ENCODE measurements at places on chromosomes 2 and 18.

GRCh38 chr2:159130302-159130701 lies 156.2 kb downstream of the WDSUB1 start:
- DNase-seq, result peak; percentile 52

DNA sequence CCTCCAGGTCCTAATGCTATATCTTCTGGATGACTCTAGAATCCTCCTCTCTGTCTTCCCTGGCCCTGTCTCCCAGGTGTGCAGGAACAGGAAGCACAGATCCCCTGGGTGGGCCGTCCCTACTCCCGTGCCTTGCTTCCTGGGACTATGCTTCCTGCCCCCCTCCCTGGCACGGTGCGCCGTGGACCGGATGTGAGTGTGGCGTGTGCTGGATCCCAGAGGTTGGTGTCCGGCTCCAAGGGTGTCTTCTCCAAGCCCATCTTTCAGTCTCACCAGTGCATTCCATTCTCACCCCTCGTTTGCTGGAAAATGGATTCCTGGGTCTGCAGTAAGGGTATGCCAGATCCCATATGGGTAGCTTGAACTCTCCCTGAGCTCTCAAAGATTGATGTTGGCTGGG lies 144.4 kb upstream of the TWIST2 start:
- DNase-seq, result no peak

DNA sequence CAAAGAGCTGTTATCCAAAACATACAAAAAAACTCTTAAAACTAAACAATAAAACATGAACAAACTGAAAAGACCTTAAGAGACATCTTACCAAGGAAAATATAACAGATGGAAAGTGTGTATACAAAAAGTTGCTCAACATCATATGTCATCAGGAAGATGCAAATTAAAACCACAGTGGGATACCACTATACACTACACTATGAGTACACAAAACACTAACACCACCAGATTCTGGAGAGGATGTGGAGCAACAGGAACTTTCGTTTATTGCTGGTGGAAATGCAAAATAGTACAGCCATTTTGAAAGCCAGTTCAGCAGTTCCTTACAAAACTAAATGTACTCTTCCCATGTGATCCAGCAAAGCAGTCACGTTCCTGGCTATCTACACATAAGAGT lies 221.4 kb downstream of the CMPK2 start:
- no peak for DNase-seq

- no peak for DNase-seq
Measured at GRCh38 chr2:165067643-165068486, 112.5 kb upstream of the SLC38A11 start.

DNA sequence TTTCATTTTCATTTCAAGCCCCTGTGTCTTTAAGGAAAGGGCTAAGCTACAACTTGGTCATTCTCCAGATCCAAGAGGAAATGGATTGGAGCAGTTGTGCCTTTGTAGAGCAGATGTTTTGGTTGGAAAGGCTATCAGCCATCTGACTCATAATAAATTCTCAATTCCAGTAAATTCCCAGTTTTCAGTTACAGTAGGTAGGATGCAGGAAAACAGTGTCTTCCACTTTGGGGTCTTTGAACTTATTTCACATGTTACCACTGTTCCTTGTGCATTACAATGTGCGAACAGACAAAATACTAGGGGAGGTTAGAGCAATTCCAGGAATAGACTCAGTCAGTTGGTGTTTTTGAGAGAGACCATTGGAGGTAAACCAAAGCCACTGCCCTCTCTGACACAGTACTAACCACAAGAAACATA lies 211.9 kb downstream of the BABAM2 start:
- peak; percentile 3 for DNase-seq

DNA sequence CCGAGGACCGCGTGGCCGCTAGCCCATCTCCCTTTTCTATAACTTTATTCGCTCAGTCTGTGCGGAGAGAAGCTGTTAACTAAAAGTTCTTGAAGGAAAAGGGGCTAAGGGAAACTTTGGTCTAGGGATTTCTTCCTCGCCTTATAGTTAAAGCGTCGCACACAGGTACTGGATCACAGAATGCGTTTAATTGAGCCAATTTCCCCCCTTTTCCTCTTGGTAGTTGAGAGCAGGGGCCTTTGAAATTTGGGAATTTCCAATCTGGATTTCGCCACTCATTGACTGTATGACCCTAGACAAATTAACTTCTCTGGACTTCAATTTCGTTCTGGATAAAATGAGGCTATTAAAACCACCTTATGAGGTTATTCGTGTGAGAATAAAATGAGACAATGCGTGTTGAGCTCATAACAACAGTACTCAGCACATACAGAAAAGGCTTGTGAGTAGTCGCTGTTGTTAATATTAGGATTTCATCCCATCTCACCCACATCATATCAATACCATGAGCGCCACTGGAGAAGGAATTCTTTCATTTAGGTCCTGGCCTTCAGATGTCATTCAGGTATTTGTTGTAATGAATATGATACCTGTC lies 763 bp upstream of the OLA1 start:
- DNase-seq, result no peak

DNA sequence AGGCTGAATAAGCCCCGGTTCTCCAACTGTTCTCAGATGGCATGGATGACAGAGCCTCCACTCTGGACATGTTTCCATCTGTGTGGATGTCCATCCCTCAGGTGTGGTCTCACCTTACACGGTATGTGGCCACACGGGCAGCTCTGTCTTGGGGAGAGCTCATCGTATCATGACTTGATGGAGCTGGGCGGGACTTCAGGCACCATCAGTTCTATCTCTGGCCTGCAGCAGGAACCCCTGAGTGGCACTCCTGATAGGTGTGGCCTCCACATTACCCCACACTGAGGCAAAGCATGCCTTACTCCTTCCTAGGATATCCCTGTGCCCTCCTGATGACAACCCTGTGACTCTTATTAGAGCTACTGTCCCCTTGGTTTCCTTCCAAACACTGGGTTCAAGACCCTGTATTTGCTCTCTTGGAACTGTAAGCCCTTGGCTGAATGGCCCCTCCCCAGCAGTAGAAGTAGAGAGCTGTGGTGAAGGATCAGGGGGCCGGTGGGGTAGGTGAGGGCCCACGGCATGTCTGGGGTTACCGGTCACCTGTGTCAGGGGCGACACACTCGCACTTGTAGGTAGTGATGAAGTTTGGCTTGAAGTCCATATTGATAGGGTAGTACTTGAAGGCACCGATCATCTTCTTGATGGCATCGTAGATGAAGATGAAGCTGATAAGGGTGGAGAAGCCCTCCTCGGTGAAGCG lies 48.2 kb downstream of the MTHFD2 start:
- no peak for DNase-seq

DNA sequence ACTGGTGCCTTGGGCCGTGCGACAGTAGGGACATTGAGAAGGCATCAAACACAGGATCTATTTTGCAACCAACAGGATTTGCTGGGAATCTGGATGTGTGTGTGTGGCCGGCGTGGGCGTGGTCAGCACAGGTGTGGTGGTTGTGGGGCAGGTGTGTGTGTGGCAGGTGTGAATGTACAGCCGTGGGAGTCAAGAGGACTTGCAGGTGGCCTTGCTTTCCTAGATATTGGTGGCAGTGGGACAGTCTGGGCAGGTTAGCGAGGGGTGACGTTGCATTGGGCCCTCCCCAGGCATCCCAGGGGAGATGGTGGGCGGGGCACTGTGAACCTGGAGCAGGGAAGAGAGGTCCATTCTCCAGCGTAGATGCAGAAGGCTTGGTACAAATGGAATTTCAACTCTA lies 3.2 kb upstream of the LIMS2 start:
- DNase-seq, result no peak

DNA sequence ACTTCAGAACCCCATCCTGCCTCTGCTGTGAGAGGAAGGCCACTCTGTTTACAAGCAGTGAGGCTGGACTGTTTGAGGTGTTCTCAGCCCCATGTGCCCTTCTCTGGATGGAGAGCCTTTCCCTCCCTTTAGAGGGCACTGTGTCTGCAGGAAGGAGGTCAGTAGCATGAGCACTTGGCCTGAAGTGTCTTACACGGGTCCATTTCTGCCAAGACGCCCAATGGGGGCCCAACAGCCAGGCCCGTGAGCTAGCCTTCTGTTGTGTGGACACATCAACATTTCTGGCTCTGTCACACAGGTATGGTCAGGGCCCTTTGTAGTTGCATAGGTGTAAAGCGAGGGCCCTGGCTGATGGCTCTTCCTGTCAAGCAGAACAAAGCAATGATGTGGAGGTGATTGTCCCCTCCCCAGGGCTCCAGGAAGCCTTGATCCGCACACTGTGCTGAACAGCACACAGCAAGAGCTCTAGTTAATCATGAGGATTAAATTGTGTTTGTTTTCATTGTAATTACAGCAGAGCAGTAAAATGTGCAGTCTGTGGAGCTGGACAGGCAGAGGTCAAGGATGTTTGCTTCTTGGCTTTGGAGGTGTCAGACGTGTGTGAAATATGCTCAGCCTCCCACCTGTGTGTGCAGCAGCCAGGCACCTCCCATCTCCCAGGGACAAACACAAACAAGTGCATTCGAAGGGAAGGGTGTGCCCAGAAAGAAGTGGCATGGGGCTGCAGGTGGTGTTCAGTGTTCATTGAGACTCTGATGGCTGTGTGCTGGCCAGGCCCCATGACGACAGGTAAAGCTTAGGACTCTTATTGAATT lies 132.1 kb downstream of the SH3RF3 start:
- DNase-seq, result peak; percentile 23

GRCh38 chr2:44169155-44169898 lies 652 bp downstream of the PPM1B start:
- DNase-seq, result peak; percentile 92
